ENCODE measurements at places on chromosomes 5 and 9. TPM values are rescaled to one million over a fixed set of nuclear protein-coding genes. Genes with fewer than 3 reads are reported as not detected.

The DEPDC1B gene
- 1.3 TPM for total RNA-seq

The FCN2 gene
- not detected for total RNA-seq

The DPYSL3 gene
- total RNA-seq, result 4.6 TPM

The CDX1 gene
- not detected for total RNA-seq

The VCAN gene
- total RNA-seq, result 205 TPM

The CCDC183 gene
- total RNA-seq, result under 0.01 TPM

The PIP5KL1 gene
- 4.3 TPM for total RNA-seq

The PCDHB3 gene
- total RNA-seq, result 0.57 TPM

The ZNF354C gene
- total RNA-seq, result 3.4 TPM

The CYLC2 gene
- total RNA-seq, result not detected

The SCGB3A2 gene
- not detected for total RNA-seq

The HRH2 gene
- not detected for total RNA-seq

The SETD9 gene
- 13.7 TPM for total RNA-seq

The SPATA31E1 gene
- not detected for total RNA-seq

The ROR2 gene
- total RNA-seq, result 1.1 TPM

The FOXD4L6 gene
- under 0.01 TPM for total RNA-seq

The PCDHGB4 gene
- 3.1 TPM for total RNA-seq

The SPATA31A1 gene
- total RNA-seq, result not detected

The NR6A1 gene
- total RNA-seq, result 5.2 TPM

The XPA gene
- total RNA-seq, result 7.5 TPM

The FST gene
- total RNA-seq, result 215 TPM

The WHRN gene
- 1.4 TPM for total RNA-seq

The UBAP1 gene
- 61.6 TPM for total RNA-seq

The PITX1 gene
- 191 TPM for total RNA-seq

The CBY3 gene
- total RNA-seq, result not detected

The ADAMTSL2 gene
- total RNA-seq, result under 0.01 TPM

The FSTL4 gene
- 0.34 TPM for total RNA-seq

The ORM2 gene
- not detected for total RNA-seq

The VPS13A gene
- 37.8 TPM for total RNA-seq

The PCDHGA7 gene
- total RNA-seq, result under 0.01 TPM

The GRM6 gene
- total RNA-seq, result not detected

The MARCOL gene
- not detected for total RNA-seq

The DPP7 gene
- 62.2 TPM for total RNA-seq

The NIPSNAP3A gene
- total RNA-seq, result 24.9 TPM

The LCN15 gene
- total RNA-seq, result not detected

The LHX3 gene
- not detected for total RNA-seq

The TLX3 gene
- not detected for total RNA-seq

The BARHL1 gene
- total RNA-seq, result not detected

The PPP3R2 gene
- total RNA-seq, result not detected

The EPB41L4B gene
- total RNA-seq, result 55.7 TPM

The TTC16 gene
- total RNA-seq, result not detected

The NDUFAF2 gene
- 35.2 TPM for total RNA-seq

The IL13 gene
- total RNA-seq, result not detected

The CDKN2A gene
- total RNA-seq, result 19.5 TPM

The BSPRY gene
- total RNA-seq, result 6.1 TPM

The SH2D3C gene
- total RNA-seq, result 0.07 TPM

The FRRS1L gene
- not detected for total RNA-seq

The PRSS3 gene
- 3.1 TPM for total RNA-seq

The CCDC152 gene
- total RNA-seq, result 0.21 TPM

The RMRP gene
- total RNA-seq, result 104,493 TPM

The FBP2 gene
- total RNA-seq, result not detected

The FAT2 gene
- 33.5 TPM for total RNA-seq

The ACTBL2 gene
- not detected for total RNA-seq

Measured in nasal cavity respiratory epithelium epithelial cell of viscerocranial mucosa (primary cell).